ENCODE measurements at places on chromosomes 7 and 10.
A peak's percentile ranks its signal among the peaks of the same experiment; 100 is the strongest.

DNA sequence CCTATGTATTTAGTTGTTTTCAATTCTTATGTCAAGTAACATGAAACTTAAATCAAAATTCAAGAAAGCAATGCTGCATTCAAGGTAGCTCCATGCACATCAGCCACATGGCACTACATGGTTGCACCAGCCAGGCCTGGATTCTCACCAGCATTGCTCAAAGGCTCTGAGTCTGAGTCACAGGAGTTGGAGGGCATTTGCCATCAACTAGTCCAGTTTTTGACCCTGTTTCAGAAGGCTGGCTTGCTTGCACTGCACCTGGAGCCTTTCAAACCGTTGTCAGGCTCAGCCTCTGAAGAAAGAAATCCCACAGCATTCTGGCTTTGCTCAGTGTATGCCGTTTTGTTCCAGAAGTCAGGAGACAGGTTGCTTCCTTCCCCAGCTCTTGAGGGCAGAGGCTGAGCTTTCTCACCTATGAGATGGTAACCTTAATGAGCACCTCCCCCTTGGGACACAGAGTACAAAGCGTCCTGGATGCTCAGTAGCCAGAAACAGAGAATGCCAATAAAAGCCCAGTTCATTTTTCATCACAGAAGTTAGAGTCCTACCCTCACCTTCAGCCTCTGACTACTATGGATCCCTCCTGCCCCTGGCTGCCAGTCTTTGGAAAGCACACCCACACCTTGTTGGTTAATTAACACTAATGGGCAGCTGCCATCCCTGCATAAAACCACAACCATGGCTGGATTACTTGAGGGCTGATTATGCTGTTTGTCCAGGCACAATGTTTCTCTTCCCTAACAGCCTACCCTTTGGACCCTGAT, 288.4 kb upstream of the LRRTM3 start:
- DNase-seq: no peak

GRCh38 chr7:17623546-17624185, 316.6 kb downstream of the SNX13 start:
- no peak for DNase-seq

GRCh38 chr10:128081222-128081621, 45.0 kb downstream of the MKI67 start:
- DNase-seq: no peak

GRCh38 chr10:123944661-123945060, 53.1 kb upstream of the CPXM2 start:
- no peak for DNase-seq

DNA sequence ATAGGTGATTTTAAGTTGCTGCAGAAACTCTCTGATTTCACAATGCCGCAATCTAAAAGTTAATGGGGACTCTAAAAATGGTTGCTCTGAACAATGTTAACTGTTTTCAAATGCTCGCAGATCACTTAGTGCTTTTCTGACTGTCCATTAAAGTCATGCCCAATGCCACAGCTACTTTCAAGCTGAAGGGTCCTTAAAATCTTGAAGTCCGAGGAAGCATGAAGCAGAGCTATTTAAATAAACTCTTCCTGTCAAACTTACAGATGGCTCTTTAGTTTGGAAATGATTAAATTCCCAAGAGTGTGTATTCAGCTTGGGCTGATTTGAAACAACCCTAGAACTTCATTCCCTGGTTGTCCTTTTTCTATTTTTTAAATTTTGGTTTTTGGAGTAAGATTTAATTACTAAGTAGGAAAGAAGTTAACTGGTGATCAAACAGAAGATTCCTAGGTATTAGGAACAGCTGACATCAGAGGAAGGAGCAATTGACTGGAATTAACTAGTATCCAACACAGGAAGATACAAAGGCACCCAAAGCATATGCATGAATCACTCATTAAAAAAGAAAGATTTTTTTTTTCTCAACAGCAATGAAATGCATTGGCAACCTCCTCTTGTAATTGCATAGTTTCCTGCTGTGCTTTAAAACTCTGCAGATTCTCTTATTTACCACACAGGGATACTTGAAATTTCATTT, 105.1 kb downstream of the NRP1 start:
- DNase-seq: no peak

GRCh38 chr7:13821152-13821787, 168.2 kb downstream of the ETV1 start:
- DNase-seq: no peak

GRCh38 chr7:151243408-151244195, 4.9 kb downstream of the SMARCD3 start:
- peak; percentile 52 for DNase-seq

GRCh38 chr10:21888959-21889358, 114.6 kb downstream of the DNAJC1 start:
- no peak for DNase-seq

DNA sequence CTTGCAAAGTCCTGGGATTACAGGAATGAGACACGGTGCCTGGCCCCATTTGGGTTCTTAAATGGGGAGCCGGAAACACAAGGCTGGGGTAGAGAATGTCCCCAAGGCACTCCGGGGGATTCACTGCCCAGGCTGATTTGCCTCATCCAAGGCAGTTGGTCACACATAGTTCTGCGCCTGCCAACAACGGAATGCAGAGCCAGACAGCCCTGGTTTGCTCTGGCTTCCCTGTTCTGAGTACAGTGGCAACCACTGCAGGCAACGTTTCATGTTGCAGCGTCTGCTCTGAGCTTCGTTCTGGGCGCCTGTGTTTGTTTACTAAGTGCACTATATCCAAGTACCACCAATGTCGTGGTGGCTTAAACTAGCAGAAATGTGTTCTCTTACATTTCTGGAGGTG, 61.7 kb upstream of the C1QL3 start:
- no peak for DNase-seq

DNA sequence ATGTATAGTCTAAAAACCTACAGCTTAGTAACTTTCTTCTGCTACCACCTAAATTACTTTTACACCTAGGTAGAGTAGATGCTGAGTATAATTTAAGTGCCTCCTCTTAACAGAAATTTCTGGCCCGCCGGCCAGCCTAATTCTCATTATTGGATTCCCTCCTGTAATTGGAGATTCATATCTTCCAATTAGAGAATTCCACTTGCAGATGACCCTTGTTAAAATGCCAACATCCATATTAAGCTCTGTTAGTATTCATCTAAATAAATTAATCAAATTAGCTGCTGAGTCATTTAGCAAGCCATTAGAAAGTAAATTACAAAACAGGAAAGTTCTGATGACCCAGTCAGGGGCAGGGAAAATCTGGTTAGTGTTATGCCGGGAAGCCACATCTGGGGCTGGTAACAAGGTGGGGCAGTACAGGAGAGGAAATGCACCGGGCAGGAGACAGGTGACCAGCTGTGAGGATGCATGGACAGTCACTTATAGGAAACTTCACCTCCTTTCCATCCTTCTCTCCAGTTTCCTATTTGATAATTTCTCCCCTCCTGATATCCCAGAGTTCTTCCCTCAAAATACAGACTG, 82.8 kb downstream of the ORC5 start:
- no peak for DNase-seq

- DNase-seq: peak; percentile 7
Measured at GRCh38 chr10:86164174-86164774, 202.3 kb downstream of the GRID1 start.

- no peak for DNase-seq
Measured at GRCh38 chr7:29123626-29124190, 22.6 kb downstream of the CPVL start.

GRCh38 chr7:132800522-132800921, 224.3 kb upstream of the PLXNA4 start:
- DNase-seq: no peak

DNA sequence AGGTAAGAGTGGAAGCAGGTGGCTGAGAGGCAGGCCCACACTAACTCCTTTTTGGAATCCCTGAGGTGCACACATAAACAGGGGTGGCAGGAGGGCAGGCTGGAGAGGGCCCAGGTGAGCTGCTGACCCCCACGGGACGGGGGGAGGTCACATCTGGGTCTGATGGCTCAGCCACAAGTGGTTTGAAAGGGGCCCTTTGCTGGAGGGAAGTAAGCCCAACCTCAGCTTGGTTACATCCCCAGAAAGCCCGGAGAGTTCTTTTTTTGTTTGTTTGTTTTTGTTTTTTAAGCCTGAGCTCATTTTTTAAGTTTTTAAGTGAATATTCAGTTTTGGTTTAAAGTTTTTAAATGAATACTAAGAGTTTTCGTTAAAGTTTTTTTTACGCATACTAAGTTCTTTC, 72.8 kb upstream of the CUX1 start:
- DNase-seq: no peak

GRCh38 chr10:100645613-100646392, 99.6 kb upstream of the PAX2 start:
- no peak for DNase-seq

DNA sequence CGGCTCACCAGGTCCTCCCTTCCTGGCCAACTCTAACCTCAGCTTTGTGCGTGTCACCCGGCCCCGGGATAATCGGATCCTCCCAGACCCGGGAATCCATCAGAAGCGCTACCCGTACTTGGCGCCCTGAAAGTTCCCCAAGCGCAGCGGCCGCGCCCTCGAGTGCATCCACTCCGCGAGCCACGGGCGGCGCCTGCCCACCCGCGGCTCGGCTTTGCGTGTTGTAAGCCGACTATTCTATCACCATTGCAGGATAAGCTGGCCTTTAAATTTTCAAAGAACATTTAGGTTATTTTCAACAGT, 35.7 kb upstream of the EBLN1 start:
- peak; percentile 57 for DNase-seq

- DNase-seq: no peak
Measured at GRCh38 chr7:107206136-107206535, 37.3 kb downstream of the HBP1 start.

GRCh38 chr7:54394834-54395233, 147.3 kb upstream of the VSTM2A start:
- DNase-seq: no peak

DNA sequence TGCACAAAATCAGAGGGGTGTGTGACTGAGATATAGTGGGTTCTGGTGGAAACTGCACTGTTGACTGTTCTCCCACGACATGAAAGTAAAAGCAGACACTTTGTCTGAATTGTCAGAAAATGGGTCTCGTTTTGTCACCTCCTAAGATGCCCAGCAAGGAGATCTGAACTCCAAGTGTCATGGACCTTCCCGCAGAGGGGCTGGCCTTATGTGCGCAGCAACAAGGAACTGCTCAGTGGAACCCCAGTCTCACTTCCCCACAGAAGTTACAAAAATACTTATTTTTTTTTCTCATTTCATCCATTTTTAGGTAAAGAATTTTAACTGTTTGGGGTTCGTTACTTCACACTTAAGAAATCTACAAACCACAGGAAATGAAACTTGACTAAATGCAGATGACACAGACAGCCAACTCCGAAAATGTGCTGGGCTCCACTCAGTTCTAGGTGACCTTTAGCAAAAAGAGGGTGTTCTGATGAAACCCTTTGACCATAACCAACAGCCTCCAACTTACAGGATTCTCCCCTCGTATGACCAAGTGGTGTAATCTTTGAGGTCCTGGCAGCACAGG, 115.0 kb downstream of the FAM107B start:
- DNase-seq: peak; percentile 80

- no peak for DNase-seq
Measured at GRCh38 chr7:29127527-29127926, 18.8 kb downstream of the CPVL start.

GRCh38 chr7:47128700-47129099, 453.2 kb downstream of the TNS3 start:
- DNase-seq: no peak

GRCh38 chr7:94949532-94949931, 42.1 kb downstream of the PPP1R9A start:
- no peak for DNase-seq

GRCh38 chr10:50988792-50989191, 85.5 kb upstream of the PRKG1 start:
- no peak for DNase-seq

GRCh38 chr10:34141032-34141680, 673.9 kb downstream of the PARD3 start:
- DNase-seq: no peak

- DNase-seq: no peak
Measured at GRCh38 chr10:77068272-77068671, 569.3 kb downstream of the KCNMA1 start.

DNA sequence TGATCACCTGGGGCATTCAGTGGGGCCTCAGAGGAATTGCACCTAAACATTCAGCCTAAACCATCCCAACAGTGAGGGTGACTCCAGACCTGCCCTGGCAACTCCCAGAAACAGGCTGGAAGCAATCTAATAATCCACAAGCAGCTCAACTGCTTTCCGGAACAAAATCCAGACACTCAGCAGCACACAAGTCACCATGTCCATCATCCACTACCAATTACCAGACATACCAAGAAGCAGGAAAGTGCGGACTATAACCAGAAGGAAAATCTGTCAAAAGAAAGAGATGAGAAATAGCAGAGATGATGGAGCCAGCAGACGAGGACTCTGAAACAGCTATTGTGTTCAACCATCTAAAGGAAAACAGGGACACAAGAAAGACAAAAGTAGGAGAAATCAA, 342.6 kb upstream of the ZMIZ1 start:
- DNase-seq: no peak

GRCh38 chr7:36275735-36276284, 113.9 kb upstream of the ANLN start:
- no peak for DNase-seq

DNA sequence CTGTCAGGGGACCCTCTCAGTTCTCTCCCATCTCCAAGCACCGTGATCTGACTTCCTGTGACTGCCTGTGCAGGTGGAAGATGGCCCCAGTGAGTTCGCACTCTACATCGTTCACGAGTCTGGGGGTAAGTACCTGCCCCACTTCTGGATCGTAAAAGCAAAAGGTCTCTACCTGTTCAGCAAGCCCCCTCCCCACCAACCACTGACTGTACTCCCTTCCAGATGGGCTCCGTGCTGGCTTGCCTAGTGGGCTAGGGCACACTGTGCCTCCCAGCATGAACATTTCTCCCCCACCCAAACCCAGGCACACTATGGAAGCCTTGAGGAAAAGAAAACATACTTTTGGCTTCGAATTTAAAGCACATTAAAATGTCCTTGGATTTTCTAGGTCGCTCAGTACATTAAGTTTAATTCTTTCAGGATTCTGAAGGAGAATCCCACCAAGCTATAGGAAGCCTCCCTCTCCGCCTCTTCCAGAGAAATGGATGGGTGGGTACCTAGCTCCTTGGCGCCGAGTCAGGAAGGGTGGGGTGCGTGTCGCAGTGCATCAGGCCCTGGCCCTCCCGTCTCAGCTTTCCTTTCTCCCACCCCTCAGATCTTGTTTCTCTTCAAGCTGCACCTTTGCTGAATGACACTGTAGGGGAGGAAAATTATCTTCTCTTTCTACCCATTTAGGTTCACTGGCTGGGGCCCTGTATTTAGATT, 11.0 kb upstream of the ZNF22 start:
- no peak for DNase-seq

GRCh38 chr7:142454862-142455261, 197.0 kb upstream of the PRSS58 start:
- peak; percentile 69 for DNase-seq

DNA sequence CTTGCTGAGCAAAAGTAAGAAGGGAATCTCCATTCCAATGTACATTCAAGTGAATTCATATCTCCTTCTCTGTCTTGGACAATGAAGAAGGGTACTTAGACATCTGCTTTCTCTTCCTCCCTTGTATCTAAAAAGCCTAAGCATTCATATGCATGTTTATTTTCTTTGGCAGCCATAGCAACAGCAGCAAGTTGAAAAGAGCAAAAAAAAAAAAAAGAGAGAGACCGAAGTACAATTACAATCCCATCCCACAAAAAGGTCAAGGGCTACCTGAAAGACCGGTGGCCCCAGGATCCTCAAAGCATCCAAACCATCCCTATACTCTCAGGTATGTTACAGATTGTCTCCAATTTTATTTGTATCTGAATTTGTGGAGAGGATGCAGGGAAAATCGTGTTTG, 4.1 kb downstream of the OR2F1 start:
- no peak for DNase-seq

GRCh38 chr7:134571101-134571500, 22.2 kb downstream of the AKR1B15 start:
- DNase-seq: no peak

GRCh38 chr7:28548416-28548815, 136.1 kb downstream of the CREB5 start:
- no peak for DNase-seq
